Hippocampal formation (tissue), 2 donors: ENCODE measurements at places on chromosomes 1 and 21.

- DNase-seq = no peak
These were observed 38.7 kb downstream of the PLEKHA6 start for GRCh38 chr1:204321051-204321450.

DNA sequence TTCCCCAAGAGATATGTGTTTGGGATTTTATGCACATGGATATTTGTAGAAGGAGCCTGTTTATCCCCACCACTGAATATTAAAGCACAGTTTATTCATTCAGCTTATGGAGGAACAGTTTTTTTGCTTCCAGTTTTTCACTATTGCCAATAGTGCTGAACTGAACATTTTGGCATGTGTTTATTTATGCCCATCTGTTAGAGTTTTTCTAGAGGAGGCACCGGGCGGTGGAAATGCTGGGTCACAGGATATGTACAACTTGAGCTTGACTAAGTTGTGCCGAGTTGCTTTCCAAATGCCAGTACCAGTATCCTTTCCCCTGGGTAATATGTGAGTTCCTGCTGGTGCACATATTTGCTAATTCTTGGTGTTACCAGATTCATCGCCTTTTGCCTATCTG lies 111.3 kb downstream of the GREM2 start:
- no peak for DNase-seq

GRCh38 chr1:226763905-226764264 lies 24.8 kb upstream of the ITPKB start:
- DNase-seq = no peak

GRCh38 chr1:206839857-206840256 lies 25.6 kb upstream of the IL20 start:
- no peak for DNase-seq

DNA sequence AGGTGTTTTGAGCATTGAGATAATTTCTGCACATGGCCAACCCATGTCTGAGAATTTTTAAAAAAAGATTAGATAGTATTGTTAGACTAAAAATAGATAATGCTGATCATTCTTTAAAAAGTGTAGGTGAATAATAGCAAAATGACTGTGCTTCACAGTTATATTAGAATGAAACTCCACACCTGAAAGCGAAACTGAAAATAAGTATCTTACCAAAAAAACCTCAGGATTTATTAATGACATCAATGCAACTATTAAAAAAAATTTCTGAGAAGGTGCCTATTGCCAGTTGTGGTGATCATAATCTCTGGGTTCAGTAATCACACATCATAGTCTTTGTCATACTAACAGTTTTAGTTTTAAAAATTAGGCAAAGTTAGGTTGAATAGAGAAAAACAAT lies 36.5 kb downstream of the PLA2G4A start:
- DNase-seq = no peak

GRCh38 chr1:154975409-154976059 lies 1.1 kb downstream of the CKS1B start:
- DNase-seq = no peak

GRCh38 chr1:66197120-66197519 lies 336.8 kb upstream of the SGIP1 start:
- DNase-seq = no peak

DNA sequence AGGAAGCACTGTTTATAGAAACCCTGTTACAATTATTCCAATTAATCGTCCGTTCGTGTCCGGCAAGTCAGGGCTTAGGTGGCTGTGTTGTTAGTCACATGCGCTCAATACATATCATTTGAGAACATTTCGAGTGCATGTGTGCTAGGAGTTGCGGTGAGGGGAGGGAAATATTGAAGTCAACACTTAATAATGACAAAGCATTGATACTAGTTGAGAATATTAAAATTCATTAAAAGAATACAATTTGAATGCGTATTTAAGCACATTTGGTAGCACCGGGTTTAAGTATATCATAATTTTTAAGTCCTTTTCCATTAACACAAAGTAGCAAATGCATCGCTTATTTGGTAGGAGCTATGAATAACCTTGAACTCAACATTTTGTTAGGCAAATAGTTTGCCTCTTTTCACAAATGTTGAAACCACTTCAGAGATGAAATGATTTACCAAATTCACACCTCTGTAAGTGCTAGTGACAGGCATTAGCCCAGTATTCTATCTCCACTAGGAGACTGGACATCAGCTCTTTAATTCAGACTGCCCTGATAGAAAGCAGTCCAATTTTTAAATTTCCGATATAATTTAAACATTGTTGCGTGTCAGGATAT lies 1.1 kb upstream of the SERBP1 start:
- no peak for DNase-seq

- DNase-seq = no peak
These were observed 82.2 kb upstream of the DIRAS3 start for GRCh38 chr1:68132426-68133130.

GRCh38 chr1:2480236-2480985 lies 4.3 kb downstream of the PLCH2 start:
- no peak for DNase-seq

GRCh38 chr1:212158912-212159796 lies 123.6 kb downstream of the DTL start:
- DNase-seq = no peak

GRCh38 chr1:62955666-62956065 lies 171.7 kb downstream of the ATG4C start:
- no peak for DNase-seq

GRCh38 chr1:43541141-43541540 lies 10.5 kb downstream of the PTPRF start:
- DNase-seq = no peak

DNA sequence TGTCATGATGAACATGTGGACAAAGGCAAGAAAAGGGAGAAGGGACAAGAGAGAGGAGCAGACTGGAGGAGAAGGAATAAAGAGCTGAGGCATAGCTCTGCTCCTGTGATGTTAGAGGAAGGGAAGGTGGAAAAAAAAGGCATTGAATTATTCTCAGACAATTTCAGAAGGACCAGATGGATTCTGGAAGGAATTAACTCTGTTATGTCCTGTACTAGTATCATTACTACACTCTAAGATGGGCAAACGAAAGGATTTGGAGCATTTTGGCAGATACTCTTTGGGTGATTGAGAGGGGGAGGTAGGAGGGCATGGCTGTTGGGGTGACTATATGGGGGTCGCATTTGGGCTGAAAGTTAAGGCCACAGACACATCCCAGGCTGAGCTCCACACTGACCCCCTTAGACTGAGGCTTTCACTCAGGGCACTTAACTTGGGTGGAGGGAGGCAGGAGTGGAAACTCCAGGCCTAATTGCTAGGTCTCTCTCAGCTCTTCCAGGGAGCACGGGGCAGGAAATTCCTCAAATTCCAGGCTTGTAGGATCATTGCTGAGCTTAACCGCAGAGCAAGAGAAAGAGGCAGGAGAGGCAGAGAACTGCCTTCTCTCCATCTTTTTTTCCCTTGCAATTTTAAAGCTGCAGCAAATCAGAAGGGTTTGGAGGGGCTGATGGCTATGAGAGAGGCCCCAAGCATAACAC lies 25.9 kb downstream of the KIRREL1 start:
- DNase-seq = no peak

GRCh38 chr1:231632119-231632518 lies 5.5 kb downstream of the DISC1 start:
- no peak for DNase-seq

- no peak for DNase-seq
These were observed 13.6 kb upstream of the CEP85 start for GRCh38 chr1:26220199-26220912.

DNA sequence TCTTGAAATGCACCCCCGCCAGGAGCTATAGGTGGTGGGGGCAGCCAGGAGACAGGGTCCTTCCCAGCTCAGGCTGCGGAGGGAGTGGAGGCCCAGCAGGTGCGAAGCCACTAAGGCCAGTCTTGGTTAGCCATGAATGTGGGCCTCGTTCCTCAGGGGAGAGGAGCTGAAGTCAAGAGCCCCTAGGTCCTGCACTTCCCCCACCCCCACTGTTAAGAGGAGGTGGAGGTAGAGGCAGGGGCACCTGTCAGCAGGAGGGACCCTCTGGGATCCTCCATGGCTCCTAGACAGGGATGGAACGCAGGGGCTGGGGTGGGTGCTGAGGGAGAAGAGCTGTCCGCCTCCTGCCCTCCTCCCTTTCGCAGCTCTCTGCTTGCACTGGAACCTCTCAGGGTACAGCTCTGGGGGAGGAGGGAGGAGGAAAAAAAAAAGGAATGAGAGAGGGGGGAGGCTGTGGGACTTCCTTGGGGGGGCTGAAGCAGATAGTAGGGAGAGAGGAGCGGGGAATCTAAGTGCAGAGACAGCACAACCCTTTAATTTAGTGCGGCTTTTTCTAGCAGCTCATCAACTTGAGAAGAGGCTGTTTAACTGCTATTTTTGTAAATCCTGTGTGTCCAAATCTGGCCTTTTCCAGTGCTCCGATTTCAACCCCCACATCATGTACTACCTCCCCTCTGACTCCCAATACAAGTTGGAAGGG lies 37.0 kb downstream of the MATN1 start:
- no peak for DNase-seq

GRCh38 chr1:165383067-165383466 lies 26.6 kb upstream of the LMX1A start:
- DNase-seq = peak; percentile 11

GRCh38 chr1:35377555-35377954 lies 109.0 kb downstream of the ZMYM4 start:
- no peak for DNase-seq

DNA sequence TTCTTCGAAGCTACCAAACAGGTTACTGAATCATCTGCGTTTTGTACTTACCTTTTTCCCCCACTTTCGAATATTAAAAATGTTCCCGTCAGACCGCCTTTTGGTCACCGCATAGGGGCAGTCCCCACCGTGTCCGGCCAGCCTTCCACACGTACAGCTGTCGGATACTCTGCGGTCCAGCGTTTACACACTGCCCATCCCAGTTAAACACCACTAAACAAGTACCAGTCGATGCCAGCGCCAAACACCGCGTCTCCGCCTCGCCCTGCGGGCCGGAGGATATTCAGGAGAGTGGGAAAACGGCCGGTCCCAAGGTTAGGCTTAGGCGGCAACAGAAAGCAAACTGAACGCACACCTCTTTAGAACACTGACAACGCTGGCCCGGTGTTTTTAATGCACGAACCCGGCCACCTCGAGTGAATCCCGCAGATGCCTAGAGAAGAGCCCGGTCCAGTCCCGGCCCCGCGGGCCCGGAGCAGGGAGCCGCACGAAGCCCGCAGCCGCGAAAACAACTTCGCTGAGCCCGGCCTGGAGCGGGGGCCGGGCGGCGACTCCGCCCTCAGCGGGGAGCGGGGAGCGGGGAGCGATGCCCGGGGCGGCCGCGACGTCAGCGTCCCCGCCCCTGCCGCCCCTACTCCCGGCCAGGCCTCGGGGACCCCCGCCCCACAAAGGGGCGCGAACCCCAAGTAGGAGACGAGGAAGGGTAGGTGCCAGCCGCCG lies 730 bp upstream of the PHF13 start:
- DNase-seq = no peak

DNA sequence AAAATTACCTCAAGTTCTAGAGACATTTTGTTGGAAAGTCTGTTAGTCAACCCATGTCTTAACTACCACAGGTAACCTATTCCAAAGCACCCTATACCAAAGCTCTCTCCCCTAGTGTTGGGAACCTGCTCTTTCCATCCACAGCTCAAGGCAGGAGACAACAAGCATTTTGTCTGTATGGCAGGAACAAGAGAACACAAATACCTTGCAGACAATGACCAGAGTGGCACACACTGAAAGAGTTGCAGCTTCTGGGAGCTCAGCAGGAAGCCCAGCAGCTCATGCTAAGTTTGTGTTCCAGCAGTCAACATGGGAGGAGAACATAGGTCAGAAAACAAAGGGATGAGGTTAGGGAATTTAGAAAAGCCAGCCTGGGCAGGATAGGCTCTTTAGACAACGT lies 300.8 kb downstream of the HHIPL2 start:
- DNase-seq = no peak

GRCh38 chr1:155184351-155184811 lies 10.7 kb downstream of the TRIM46 start:
- no peak for DNase-seq

GRCh38 chr1:202836623-202837403 lies 26.1 kb downstream of the PCAT6 start:
- no peak for DNase-seq

- no peak for DNase-seq
These were observed 344.4 kb upstream of the ESRRG start for GRCh38 chr1:217067642-217068041.

DNA sequence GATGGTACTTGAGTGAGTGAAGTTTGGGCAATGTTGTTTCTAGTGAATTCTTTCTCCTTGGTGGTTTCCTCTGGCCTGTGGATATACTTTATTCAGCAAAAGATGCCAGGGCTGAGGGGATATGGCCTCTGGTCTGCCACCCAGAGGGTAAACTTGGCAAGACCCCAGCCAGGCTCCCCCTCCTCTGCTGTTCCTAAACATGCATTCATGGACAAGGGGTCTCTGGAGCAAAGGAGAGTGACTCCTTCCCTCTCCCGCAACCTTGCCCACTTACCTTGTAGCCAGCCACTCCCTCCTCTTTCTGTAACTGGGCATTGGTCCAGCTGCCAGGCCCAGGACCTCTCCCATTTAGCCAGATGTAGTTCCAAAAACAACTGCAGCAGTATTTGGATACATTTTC lies 43.8 kb downstream of the RUNX3 start:
- DNase-seq = no peak

DNA sequence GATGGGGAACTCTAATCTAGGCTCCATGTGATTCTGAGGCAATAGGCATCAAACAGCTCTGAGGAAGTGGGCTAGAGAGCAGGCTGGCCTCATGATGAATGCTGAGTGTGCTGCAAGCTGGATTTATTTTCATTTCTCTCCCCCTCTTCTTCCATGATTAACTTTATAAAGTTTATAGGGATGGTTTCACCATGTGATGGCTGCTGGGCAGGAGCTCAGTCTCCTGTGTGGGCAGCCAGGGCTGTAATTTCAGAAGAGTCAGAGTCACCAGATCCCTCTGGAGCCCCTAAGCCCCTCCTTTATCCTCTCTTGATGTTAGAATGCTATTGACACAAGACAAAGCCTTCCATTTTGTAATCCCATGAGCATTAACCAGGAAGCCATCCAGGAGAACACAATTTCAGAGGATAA lies 143.6 kb downstream of the CNIH3 start:
- DNase-seq = no peak

DNA sequence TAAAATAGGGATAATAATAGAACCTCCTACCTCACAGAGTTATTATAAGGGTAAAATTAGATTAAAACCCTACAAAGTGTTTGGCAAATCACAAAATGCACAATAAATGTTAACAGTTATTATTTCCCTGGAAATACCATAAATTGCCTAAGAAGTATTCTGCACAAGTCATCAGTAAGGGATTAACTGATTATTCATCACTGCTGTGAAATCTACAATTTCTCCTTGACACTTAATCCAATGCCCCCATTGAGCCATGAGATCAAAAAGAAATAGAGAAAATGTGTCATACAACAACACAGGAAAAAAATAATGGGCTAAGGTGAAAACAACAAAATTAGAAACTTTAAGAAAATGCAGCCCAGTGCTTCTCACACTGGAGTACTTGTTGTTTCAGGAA lies 6.7 kb upstream of the SEC16B start:
- no peak for DNase-seq

- DNase-seq = peak; percentile 47
These were observed 65.3 kb downstream of the ZNF697 start for GRCh38 chr1:119582801-119583200.

GRCh38 chr1:33836911-33837310 lies 27.0 kb upstream of the HMGB4 start:
- no peak for DNase-seq

GRCh38 chr1:234902774-234903547 lies 225.7 kb downstream of the TOMM20 start:
- DNase-seq = no peak

GRCh38 chr21:44407493-44407892 lies 47.8 kb upstream of the LRRC3 start:
- DNase-seq = no peak

GRCh38 chr1:231369282-231369681 lies 31.2 kb downstream of the SPRTN start:
- DNase-seq = peak; percentile 41

- DNase-seq = no peak
These were observed 21.2 kb upstream of the ADAR start for GRCh38 chr1:154629061-154629674.
